IMR-90 (cell line): ENCODE measurements at places on chromosomes 2 and 18.

DNA sequence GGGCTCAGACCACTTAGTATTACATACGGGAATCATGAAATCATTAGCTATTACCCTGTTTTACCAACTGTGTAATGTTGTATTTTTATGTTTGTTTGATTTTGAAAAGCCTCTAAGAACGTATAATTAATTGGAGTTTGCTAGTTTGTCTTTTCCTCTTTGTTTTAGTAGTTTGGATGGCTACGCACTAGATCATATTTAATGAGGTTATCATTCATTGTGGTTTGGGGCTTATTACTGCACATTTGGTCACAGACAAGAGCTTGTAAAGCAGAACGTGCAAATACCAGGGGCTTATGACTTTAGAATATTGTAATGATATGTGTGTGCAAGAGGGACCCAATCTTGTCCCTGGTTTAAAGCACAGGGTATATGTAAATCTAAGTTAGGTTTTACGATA lies 10.3 kb downstream of the CABLES1 start:
- no peak overlapping the region for H3K4me3 ChIP-seq
- H3K36me3 ChIP-seq, result peaks cover 13% of the 10 kb centered on the region
- H3K27me3 ChIP-seq, result no peaks in the 10 kb centered on the region
- H3K27ac ChIP-seq, result no peak overlapping the region
- H3K4me1 ChIP-seq, result peaks cover 30% of the 10 kb centered on the region
- DNase-seq, result no peak

GRCh38 chr2:49767316-49767715 lies 613.0 kb upstream of the FSHR start:
- no peaks in the 10 kb centered on the region for H3K27me3 ChIP-seq
- no peak for DNase-seq
- no peaks in the 10 kb centered on the region for H3K36me3 ChIP-seq
- no peaks in the 10 kb centered on the region for H3K4me1 ChIP-seq

DNA sequence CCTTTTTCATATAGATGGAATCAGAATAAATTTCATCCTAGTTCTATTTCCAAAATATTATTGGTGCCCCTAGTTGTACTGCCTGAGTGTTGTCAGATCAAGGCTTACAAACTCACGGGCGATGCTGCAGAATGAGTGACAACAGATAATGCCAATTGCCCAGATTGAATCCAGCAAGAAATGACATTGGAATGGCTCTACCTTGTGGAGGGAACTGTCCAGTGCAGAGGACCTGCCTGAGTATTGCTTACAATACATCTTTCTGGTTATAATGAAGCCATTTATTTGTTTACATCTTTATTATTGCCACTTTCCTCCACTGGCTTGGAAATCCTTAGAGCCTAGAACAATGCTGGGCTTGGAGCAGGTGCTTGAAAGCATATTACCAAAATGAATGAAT lies 7.8 kb upstream of the IL1R2 start:
- H3K4me3 ChIP-seq, result no peak overlapping the region
- no peak for DNase-seq
- peaks cover 20% of the 10 kb centered on the region for H3K27me3 ChIP-seq

DNA sequence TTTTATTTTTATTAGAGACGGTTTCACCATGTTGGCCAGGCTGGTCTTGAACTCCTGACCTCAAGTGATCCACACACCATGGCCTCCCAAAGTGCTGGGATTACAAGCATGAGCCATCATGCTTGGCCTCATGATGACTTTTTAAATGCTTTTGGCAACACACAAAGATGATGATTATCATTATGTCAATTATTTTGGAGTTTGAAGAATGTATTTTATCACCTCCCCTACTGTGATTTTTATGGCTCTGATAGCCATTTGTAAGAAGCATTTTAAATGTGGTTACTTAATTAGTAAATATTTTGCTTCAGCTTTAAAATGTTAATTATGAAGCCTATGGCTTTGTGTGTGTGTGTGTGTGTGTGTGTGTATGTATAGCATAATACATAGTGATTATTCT lies 45.1 kb upstream of the RAB27B start:
- no peaks in the 10 kb centered on the region for H3K36me3 ChIP-seq
- no peaks in the 10 kb centered on the region for H3K27me3 ChIP-seq
- 0 out of 2 replicates have a peak, but pooled peaks cover 1% of the 10 kb centered on the region for H3K4me1 ChIP-seq
- no peak overlapping the region for H3K27ac ChIP-seq
- H3K4me3 ChIP-seq, result no peak overlapping the region
- no peak for DNase-seq
